ENCODE measurements at places on chromosomes 1 and 21.
A peak's percentile ranks its signal among the peaks of the same experiment; 100 is the strongest.

DNA sequence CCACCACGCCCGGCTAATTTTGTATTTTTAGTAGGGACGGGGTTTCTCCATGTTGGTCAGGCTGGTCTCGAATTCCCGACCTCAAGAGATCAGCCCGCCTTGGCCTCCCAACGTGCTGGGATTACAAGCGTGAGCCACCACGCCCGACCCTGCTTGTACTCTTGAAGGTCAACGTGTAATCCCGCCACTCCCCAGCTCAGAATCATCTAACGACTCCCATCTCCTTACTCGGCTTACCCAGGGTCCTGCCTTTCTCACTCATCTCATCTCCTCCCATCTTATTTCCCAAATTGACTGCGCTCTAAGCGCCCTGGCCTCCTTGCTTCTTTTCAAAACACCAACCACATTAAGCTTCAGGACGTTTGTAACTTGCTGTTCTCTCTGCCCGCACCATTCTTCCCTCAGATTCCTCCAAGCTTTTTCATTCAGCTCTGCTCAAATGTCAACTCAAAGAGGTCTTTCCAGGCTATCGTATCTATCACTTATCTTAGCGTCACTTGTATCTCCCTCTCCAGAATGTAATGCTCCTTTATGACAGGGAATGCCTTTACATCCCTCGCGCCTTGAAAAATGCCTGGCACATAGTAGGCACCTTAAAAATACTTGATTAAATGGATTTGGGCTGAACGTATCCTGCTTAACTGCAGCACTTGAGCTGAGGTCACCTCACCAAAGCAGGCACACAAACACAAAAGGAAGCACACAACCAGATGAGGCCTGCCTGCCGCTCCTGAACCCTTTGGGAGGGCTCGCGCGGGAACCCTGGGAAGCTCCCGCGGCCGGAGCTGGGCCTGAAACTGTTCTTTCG is 1.4 kb upstream of the USP1 start:
- DNase-seq, result no peak

- DNase-seq, result no peak
Measured at GRCh38 chr21:25925064-25925800, 190.5 kb downstream of the GABPA start.

GRCh38 chr1:40344597-40344996 is 27.5 kb upstream of the COL9A2 start:
- no peak for DNase-seq

- DNase-seq, result no peak
Measured at GRCh38 chr1:40984066-40984465, 4.6 kb downstream of the CTPS1 start.

DNA sequence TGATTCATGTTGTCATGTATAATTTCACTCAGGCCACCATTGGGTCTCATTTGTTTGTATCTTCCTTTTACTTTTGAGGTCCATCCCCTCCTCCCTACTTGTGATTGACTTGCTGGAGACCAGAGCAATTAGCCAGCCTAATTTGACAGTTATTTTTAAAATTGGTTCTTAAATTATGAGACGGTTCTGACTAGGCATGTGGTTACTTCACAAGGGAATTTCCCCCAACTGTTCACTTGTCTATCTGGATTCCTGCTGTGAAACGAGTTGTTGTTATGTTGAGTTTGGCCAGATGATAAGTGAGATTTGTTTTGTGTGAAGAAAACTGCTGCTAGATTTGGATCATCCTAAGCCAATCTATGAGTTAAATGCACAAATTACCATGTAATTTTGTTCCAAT is 359.1 kb downstream of the BARHL2 start:
- no peak for DNase-seq

DNA sequence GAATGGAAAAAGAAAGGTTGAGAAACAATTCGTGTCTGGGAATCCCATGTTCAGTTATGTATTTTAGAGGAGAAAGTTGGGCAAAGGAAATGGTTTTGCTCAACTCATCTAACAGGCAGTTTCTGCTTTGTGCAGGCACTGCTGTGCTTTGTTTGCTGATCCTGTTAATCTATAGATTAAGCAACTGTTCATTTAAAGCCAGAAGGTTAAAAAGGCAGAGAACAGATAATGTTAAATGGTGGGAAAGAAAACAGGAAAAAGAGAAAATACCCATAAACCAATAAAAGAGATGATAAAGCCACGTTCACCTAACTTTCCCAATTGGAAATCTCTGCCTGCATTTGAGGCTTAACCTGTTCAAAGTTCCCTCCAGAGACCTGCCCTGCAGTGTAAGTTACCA is 70.0 kb downstream of the APP start:
- DNase-seq, result no peak

- DNase-seq, result no peak
Measured at GRCh38 chr21:35226968-35227744, 178.1 kb upstream of the RUNX1 start.

DNA sequence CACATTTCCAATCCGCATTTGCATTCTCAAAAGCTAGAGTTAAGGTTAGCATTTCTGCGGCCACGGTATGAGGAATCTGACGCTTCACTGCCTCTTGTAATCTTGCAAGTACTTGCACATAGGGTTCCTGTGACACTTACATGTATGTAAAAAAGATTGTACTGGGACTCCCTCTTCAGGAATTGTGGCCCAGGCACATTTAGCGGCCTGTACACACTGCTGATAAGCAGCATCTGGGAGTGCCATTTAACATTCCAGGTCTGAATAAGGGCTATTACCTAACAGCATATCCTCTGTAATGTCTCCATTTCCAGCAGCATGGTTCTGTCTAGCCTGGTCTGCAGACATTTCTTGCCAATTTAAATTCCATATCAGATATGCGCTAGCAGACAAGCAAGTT is 75.7 kb downstream of the AXDND1 start:
- no peak for DNase-seq

DNA sequence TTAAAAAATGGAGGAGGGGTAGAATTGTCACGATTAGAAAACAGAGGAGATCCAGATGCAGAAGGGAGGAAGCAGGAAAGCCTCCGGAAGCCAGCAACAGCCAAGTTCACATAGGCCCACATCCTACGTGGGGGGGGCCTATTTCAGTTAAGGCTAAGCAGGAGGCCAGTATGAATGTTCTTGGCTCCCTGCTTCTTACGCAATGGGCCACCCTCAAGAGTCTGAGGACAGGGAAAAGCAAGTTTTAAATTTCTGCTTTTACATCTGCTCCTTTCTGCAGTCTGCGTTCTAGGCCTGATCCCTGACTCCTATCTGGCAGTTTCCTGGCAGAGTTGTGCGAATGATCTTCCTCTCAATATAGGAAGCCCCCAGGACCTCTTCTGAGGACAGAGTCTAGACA is 30.6 kb downstream of the RABIF start:
- DNase-seq, result no peak

DNA sequence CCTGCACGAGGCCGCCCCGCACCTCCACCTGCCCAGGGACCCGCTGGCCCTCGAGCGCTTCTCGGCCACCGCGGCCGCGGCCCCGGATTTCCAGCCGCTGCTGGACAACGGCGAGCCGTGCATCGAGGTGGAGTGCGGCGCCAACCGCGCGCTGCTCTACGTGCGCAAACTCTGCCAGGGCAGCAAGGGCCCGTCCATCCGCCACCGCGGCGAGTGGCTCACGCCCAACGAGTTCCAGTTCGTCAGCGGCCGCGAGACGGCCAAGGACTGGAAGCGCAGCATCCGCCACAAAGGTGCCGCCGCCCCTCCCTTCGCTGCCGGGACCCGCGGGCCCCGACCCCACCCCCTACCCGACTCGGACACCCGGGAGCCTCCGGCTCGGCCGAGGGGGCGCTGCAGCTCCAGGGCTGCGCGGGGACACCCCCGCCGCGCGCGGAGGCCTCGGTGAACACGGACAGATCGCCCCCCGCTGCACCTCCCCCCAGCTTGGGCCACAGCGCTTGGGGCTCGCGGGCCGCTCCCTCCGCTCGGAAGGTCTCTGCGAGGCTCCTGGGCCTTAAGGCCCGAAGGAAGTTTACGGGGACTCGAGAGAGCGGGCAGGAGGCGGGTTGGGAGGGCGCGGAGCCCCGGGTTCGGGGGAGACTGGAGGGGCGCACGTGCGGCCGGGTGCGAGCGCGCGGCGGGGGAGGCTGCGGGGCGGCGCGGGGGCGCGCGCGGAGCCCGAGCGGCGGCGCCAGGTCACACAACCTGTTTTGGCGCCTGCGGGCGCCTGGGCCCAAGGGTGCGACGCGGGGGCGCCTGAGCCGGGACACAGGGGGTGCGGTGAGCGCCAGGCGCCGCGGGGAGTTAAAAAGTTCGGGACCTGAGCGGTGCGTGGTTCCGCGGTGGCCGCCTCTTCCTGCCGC is 1.2 kb downstream of the SAMD11 start:
- DNase-seq, result peak; percentile 75

- peak; percentile 31 for DNase-seq
Measured at GRCh38 chr1:244113532-244114320, 62.6 kb downstream of the ZBTB18 start.

Data from mesendoderm (in vitro differentiated cells).